ENCODE measurements at places on chromosomes 3 and 15.

GRCh38 chr3:177335728-177336127 is 138.4 kb upstream of the TBL1XR1 start:
- DNase-seq: peak; percentile 38

GRCh38 chr3:71168121-71168721 is 415.3 kb downstream of the FOXP1 start:
- peak; percentile 49 for DNase-seq

- DNase-seq: peak; percentile 39
These were observed 162.6 kb downstream of the IL1RAP start for GRCh38 chr3:190676481-190676880.

DNA sequence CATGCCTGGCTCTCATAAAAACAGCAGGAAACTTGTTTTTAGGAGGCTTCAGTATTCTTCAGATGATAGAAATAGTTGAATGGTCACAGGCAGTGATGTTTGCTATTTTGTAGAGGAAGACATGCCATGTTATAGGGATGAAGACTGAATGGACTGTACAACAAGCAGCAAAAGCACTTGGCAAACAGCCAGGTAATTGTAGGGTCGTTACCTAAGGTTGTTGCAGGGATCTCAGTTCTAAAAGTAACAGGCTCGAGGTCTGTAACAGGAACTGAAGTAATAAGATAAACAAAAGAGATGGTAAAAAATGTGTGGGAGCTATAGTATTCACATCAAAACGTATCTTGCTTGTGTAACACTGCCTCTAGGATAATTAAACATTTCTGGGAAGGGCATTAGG is 116.3 kb downstream of the TFG start:
- DNase-seq: no peak

- no peak for DNase-seq
These were observed 41.6 kb downstream of the DMXL2 start for GRCh38 chr15:51580982-51581381.

DNA sequence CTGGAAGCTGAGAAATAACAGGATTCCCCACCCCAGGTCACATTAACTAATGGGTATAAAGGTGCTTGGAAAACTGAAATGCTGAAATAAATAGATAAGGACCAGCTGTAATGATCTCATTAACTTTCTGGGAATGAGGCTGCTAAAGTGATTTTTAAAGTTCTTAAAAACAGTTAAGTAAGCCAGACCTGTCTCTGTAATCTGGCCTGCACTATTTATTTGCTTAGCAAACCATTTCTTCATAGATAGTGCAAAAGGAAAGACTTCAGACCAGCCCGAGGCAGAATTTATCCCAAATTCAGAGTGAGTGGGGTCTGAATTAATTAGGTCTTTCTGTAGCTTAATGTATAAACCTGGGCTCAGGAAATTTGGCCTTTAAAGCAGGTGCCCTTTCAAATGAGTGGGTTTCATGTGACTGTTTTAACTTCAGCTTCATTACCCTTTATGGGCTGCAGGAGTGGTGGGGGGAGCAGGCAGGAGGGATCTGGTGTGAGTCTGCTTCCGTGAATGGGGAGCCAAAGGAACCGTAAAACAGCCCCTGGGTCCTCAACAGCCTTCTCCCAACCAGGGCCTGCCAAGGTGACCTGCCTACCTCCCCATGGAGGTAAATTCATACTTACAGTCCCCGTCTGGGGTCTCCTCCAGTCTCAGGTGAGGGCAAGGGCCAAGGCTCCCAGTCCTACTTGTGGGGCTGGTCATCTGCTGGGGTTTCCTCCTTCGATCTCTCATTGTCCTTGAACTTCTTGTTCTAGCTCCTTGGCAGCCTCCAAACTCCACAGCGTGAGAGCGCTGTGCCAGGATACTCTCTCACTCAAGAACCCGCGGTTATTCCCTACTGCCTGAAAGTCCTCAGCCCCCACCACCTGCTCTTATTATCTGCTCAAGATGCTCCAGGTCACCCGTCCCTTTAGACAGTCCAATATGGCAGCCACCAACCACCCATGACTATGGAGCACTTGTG is 31.2 kb downstream of the MAGEF1 start:
- no peak for DNase-seq

- DNase-seq: no peak
These were observed 334.0 kb upstream of the KCNMB2 start for GRCh38 chr3:178202194-178202593.

- DNase-seq: no peak
These were observed 983 bp upstream of the ALDH1A3 start for GRCh38 chr15:100878648-100879047.

DNA sequence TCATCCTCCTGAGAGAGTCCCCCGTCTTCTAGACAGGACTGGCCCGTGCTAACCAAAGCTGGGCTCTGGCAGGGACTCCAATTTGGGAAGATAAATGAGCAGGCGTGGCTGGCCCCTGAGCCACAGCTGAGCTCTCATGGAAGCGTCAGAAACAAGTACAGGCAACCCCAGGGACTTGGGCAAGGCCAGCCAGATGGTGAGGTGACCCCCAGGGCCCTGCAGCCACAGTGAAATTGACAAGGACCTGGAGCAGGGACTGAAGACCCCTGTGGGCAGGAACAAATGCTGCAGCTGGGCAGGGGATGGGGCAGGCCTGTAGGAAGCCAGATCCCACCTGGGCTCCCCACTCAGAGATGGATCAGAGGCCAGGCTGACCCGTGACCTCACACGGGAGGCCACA is 32.8 kb upstream of the CGNL1 start:
- no peak for DNase-seq

- no peak for DNase-seq
These were observed 666 bp downstream of the MAPKBP1 start for GRCh38 chr15:41774882-41775417.

- no peak for DNase-seq
These were observed 172.4 kb downstream of the CHST2 start for GRCh38 chr3:143291836-143292447.

DNA sequence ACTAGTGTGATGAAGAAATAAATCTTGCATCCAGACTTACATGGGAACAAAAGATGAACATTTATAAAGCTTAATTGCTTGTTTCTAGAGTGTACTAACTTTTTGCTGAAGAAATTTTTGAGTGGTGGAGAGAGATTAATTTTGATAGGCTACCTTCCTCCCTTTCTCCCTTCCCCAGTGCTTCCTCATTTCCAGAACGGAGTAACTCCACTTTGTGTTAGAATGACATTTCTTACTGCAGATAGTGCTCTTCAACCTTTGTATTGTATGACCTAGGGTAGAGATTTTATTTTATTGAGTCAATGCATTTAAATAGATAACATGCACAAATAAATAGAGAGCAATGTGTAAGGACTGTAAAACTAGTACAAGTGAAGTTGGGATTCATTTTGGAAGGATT is 1.9 kb downstream of the ATP1B3 start:
- DNase-seq: no peak

DNA sequence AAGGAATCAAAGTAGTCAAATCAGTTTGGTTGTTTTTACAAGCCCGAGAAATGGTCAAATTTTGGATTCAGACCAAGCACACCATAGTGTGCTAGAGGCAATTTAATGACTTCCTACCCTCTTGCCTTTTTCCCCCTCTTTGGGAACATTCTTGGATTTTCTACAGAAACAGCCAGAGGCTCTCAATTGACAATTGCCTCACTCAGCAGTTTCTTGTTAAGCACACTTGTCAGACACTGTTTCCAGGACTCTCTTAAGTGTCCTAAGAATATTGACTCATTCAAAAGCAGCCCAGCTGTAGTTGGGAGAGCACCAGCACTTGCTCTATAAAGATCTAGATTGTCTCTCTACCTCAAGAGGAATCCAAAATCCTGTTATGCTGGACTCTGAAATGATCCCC is 1.5 kb upstream of the SLC35G2 start:
- DNase-seq: no peak

GRCh38 chr15:66891776-66892175 is 173.6 kb upstream of the SMAD3 start:
- no peak for DNase-seq

DNA sequence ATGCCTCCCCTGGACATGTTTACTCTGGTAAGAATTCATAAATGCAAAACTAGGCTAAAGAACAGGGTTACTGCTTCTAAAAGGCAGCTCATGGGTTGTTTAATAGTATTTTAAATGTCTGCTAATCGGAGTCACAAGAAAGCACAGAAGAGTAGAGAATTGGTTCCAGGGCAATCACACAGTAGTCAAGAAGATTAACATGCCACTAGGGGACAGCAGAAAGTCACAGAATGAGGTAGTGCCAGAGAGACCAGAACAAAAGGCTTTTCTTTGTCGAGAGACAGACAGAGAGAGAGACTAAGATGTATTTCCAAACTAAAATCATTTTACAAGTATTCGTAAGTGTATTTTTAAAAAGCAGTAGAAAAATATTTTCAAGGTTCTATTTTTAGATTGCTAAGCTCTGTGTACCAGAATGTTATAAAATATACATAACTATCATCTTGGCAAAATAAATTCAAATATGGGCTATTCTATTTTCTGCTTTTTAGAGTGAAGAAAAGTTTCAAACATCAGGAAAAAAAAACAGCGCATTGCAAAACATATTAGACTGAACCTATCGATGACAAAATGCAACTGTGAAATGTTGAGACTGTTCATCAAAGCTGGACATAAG is 78.3 kb upstream of the CDIN1 start:
- peak; percentile 79 for DNase-seq

- no peak for DNase-seq
These were observed 32.6 kb downstream of the MAGEF1 start for GRCh38 chr3:184679056-184679816.

- peak; percentile 15 for DNase-seq
These were observed 244.8 kb upstream of the RGMA start for GRCh38 chr15:93333796-93334195.

GRCh38 chr15:51866751-51867150 is 37.3 kb downstream of the TMOD3 start:
- peak; percentile 71 for DNase-seq

DNA sequence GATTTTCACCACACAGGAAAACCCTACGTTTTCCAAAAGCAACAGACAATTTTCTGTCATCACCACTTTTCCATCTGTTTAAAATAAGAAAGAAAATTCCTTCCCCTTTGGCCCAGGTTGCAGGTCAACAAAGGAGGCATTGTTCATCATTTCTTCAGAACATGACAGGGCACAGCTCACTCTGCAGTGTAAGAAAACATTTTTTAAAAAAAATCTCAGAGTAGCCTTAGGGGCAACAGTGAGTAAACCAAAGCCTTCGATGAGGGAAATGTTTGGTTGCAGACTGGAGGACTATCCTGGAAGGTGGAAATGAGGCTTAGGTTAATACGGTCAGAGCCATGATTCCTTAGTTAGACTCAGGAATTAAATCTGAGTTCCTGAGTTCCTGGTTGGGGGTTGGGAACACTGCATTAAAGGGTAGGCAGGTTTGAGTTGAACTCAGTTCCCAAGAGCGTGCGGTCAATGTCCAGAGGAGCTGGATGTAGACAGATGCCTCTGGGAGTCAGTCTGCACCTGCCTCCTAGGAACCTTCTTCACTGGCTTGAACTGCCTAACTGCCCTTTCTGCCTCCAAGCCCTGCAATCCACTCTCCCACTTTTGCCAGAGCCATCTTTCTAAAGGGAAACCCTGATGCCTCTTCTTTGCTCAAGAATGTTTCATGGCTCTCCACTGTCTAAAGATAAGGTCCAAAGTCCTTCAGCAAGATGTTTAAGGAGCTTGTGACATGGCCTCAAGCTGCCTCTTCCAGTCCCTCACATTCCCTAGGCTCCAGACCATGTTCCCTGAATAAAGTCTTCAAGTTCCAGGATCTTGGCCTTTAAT is 3.3 kb upstream of the HES1 start:
- no peak for DNase-seq

GRCh38 chr15:101444807-101445508 is 44.5 kb downstream of the PCSK6 start:
- no peak for DNase-seq

- no peak for DNase-seq
These were observed 41.2 kb downstream of the SLC2A2 start for GRCh38 chr3:170985304-170985703.

DNA sequence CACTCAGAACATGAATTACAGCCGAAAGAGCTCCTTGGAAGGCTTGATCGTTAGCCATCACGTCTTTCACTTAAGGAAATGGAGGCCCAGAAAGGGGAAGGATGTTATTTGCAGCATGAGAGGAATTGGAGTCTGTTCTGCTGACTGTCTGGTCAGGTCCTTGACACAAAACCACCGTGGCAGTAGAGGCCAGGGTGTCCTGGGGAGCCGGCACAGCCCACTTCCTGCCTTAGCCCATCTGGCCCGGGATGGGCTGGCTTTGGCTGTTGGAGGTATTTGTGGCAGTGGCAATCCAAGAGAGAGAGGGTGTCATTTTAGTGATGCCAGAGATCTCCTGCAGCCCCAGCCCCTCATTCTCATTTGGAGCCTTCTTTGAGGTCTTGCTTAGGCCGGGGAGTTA is 37.4 kb downstream of the ST6GAL1 start:
- DNase-seq: no peak

- no peak for DNase-seq
These were observed 5.7 kb downstream of the TMEM207 start for GRCh38 chr3:190444006-190444405.

- no peak for DNase-seq
These were observed 45.2 kb upstream of the DPPA4 start for GRCh38 chr3:109382588-109382987.

DNA sequence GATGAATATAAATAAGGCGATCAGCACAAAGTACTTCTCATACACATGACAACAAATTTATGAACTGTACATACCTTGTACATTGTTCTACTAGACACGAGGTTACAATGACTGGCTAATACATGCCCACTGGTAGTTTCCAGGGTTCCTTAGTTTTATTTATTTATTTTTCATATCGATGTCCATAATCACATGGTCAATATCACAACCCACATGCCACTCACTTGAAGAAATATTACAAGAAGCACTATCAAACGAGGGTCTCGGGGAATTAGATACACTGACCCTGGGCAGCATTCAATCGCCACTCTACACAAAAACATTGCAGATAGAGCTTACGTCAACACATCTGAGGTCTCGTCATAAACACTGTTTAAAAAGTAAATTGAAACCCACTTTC is 21.2 kb upstream of the WNT5A start:
- no peak for DNase-seq

GRCh38 chr15:78061963-78062427 is 15.5 kb downstream of the TBC1D2B start:
- peak; percentile 35 for DNase-seq

GRCh38 chr3:72900048-72900447 is 12.2 kb downstream of the GXYLT2 start:
- DNase-seq: no peak

DNA sequence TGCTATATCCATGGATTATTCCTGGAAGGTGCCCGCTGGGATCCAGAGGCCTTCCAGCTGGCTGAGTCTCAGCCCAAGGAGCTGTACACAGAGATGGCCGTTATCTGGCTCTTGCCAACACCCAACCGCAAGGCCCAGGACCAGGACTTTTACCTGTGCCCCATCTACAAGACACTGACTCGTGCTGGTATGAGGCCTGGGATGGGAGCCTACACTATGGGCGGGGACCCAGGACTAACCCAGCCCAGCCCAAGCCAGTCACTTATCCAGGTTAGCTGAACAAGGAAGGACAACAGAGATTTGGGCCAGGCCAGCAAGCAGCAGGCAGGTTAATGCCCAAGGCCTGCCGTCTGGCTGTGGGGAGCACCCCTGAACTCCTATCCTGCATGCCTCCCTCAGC is 45.3 kb downstream of the SEMA3G start:
- DNase-seq: no peak

GRCh38 chr3:186102687-186103086 is 6.2 kb downstream of the ETV5 start:
- DNase-seq: peak; percentile 8

Measured in fibroblast of skin of abdomen (primary cell).